ENCODE measurements at places on chromosomes 6 and 20. TPM values are rescaled to one million over a fixed set of nuclear protein-coding genes. Genes with fewer than 3 reads are reported as not detected.

GRCh38 chr6:135088281-135088680, 33.7 kb upstream of the HBS1L start:
- DNase-seq = no peak

- peak; percentile 4 for DNase-seq
Measured at GRCh38 chr6:146876271-146877151, 277.7 kb downstream of the ADGB start.

The MCHR2 gene
- not detected for total RNA-seq

DNA sequence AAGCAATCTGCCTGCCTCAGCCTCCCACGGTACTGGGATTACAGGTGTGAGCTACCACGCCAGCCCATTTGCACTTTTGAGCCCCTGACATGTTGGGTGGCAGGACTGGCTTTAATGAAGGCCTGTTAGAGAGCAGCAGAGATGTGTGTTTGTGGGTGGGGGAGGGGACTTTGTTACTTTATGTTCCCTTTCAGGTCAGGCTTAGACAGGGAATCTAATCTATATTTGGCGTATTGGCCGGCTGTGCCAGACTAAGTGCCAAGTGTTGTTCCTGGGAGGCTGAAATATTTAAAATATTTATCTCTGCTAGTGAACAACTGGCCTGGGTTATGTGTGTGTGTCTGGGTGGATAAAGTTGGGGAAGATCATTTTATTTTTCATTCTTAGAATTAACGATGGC, 6.1 kb downstream of the GMPR start:
- no peak for DNase-seq

GRCh38 chr20:64140061-64140931, 24.0 kb upstream of the MYT1 start:
- no peak for DNase-seq

The SUMO4 gene
- total RNA-seq = 2.6 TPM

The TP53RK gene
- total RNA-seq = 13.1 TPM

DNA sequence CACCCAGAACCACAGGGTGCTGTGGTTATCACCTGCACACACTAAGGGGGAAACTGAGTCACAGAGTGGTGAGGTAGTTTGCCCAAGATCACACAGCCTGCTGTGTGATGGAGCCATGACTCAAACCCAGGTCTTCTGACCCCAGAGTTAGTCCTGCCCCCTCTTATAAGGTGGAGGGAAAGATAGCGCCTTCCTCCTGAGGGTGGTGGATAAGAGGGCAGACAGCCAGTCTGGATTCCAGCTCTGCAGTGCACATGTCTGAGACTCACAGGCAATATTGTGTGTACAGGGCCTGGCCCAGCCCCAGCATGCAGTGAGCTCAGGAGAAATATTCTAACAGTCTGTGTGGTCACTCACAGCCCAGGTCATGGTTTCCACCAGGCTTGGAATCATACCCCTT, 393.7 kb downstream of the CDH4 start:
- no peak for DNase-seq

The RBBP8NL gene
- not detected for total RNA-seq

The NFATC2 gene
- 12.9 TPM for total RNA-seq

Data from endothelial cell of umbilical vein (primary cell).